Stimulated activated CD8-positive, alpha-beta memory T cell treated with anti-CD3 and anti-CD28 coated beads, Interleukin-4, amount 100 ng/mL, for 1 hour (primary cell): ENCODE measurements at places on chromosomes 2 and 18.

DNA sequence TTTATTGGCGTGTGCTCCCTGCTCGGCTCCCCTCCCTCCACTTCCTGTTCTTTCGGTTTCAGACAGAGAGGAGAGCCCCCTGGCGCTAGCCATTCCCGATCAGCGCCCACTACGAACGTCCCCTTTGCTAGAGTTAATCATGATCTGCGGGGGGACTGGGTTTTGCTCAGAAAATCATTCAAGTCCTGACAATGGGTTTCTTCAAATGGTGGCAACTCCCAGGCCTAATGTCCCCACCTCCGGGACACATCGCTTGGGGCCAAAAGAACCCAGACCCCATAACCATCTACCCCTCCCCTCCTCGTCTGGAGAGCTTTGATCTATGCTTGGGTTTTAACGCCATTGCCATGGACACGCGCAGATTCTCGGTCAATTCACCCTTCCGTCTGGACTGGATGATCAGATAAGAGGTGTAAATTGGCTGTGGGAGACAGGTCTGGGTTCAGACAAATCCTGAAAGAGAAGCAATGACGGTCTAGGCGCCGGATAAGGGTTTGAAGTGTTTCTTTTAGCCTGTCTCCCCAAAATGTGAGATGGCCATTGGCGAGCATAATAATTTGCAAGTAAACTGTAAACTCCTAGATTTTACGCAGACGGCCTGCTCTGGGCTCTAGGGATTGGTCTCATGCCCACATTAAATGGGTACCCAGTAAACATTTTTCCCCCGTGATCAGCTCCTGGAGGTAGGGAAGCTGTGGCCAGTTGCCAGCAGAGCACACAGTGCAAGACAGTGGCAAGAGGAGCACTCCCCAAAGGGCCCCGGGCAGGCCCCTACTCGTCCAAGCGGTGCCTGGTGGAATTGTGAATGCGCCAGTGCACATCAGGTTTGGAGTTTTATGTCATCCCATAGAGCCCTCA is 4.7 kb downstream of the NRP2 start:
- no peak for DNase-seq

DNA sequence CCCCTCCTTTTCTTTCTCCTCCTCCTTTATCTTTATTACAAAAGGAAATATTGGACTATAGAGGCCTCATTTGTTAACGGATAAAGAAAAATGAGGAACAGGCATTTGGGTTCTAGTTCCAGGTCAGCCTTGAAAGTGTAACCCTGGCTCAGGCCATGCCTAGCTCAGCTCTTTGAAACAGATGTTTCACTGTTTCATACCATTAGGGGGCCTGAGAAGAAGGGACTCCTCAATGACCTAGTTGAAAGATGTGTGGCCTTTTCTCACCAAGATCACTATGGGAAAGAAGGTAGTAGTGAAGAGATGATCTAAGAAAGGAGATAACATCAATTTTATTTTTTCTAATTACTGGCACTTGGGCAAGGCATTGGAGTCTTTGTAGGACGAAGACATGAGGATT is 952.7 kb downstream of the SLC4A3 start:
- DNase-seq = no peak

DNA sequence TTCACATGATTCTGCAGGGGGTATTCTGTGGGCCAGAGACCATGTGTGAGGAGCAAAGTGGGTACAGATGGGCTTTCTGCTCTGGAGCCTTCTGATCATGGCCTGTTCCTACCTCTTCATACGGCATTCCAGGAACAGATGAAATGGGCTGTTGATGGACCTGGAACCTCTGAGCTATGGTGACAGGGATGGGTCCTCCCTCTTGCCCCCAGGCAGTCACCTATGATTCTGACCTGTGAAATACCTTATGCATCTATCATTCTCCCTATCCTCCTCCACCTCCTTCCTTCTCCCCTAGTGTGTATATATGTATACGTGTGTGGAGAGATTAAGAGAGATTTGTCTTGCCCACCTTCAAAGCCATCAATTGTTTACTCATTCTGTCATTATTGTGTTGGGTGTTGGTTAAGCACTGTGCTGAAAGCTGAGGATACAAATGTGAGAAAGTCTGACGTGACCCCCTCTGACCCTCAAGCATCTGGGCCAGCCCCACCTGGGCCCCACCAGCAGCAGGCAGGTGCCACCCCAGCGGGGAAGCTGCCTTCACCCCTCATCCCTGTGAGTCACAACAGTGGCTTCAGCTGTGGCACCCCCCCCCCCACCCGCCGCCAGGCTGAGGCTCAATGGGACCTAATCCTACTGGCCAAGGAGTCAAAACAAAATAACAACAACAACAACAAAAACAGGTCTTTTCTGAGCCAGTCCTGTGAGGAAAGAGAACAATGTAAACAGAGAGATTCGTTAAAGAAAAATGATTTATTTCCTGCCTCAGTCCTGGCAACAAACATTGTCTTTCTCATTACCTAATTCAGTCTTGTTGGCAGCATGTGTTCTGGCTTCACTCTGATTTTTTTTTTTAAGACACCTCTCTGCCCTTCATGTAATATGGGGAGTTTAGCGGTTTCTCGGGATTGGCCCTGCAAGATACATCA is 103.8 kb upstream of the CDC42EP3 start:
- DNase-seq = no peak

GRCh38 chr18:75691483-75691882 is 264.0 kb upstream of the SMIM21 start:
- DNase-seq = no peak

DNA sequence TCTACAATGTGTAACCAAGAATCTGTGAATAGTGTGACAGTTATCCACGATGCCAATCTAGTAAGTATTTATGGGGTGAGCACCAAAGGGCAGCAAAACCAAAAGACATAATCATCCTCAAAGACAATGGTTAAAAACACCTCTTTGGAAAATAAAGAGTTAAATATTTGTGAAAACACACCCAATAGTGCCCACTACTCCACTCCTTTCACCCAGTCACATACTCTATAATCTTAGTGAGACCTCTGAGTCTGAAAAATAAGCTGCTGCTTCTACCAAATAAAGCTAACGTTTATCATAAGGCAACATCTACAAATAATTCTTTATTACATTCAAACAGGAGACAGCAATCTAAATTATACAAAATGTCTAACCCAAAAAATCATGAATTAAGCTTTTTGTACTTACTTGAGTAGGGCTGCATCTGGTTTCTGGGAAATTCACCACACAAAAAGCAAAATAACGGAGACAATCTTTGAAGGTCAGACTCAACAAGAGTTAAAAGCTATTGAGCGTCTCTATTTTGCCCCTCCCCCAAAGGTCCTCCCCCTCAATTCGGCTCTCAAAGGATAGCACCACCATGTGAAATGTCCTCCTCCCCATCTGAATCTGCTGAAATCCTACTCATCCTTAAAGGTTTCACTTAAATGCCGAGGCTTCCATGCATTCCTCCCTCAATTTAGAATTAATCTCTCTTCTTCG is 2.0 kb downstream of the RAPH1 start:
- no peak for DNase-seq

GRCh38 chr2:233065954-233066470 is 5.9 kb downstream of the INPP5D start:
- DNase-seq = no peak

DNA sequence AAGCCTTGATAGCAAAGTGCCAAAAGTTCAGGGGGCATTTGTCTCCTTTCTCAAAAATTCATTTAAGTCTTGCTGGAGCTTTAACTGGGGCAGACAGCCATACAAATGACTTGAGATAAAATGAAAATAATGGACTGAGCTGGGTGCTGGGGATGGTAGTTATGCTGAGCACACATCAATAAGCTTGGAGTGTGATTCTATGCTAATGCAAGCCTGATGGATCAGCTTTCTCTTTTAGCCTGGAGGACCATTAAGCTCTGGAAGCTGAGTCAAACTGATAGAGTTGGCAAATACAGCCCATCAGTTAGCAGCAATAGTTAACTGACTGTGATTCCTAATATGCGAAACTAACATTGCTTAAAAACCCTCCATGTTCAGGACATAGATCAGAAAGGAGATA is 98.0 kb downstream of the CAMKMT start:
- no peak for DNase-seq

GRCh38 chr2:217906798-217907197 is 96.0 kb downstream of the TNS1 start:
- DNase-seq = no peak

DNA sequence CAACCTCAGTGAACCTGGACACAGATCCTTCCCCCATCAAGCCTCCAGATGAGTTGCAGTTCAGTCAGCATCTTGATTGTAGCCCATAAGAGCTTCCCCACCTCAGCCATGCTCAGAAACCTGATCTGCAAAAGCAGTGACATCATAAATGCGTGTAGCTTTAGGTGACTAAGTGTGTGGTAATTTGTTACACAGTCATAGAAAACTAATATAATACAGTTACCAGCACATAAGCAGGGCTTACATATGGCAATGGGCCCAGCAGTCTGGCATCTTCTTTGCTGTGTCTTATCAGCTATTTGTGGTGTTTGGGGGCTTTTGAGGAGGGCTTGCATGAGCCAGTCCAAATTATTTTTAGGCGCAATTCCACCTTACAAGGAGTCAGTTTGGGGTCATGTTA is 807.0 kb downstream of the SLC4A3 start:
- DNase-seq = no peak

DNA sequence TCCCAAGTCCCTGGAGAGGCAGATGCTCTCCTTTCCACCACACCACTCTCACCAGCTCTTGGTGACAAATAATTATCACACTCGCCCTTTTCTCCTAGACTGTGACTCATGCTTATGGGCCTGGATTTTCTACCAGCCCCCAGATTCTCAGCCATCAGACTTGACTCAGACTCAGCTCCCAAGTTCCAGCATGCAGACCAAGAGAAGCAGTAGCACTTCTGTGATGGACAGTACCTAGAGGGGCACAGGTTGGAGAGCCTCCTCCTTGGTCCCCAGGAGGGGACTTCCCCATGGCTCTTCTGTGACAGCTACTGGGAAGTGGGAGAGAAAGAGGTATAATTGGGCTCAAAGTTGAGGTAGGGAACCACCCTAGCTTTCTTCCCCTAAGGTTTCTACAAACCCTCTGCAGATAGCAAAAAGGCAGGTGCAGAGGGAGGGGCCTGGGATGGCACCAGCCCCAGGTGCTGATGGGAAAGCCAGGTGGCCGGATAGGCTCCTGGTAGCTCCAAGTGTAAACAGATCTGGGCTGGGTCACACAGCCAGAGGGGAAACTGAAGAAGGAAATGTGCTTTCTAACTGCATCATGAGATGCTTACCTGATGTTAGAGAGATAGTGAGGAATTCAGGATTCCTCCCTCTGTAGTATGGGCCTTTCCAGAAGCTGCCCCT is 4.1 kb downstream of the TCF23 start:
- DNase-seq = no peak

- DNase-seq = no peak
These were observed 15.2 kb downstream of the OTOF start for GRCh38 chr2:26462511-26463243.

- no peak for DNase-seq
These were observed 27.9 kb downstream of the MARCHF4 start for GRCh38 chr2:216344206-216344949.

DNA sequence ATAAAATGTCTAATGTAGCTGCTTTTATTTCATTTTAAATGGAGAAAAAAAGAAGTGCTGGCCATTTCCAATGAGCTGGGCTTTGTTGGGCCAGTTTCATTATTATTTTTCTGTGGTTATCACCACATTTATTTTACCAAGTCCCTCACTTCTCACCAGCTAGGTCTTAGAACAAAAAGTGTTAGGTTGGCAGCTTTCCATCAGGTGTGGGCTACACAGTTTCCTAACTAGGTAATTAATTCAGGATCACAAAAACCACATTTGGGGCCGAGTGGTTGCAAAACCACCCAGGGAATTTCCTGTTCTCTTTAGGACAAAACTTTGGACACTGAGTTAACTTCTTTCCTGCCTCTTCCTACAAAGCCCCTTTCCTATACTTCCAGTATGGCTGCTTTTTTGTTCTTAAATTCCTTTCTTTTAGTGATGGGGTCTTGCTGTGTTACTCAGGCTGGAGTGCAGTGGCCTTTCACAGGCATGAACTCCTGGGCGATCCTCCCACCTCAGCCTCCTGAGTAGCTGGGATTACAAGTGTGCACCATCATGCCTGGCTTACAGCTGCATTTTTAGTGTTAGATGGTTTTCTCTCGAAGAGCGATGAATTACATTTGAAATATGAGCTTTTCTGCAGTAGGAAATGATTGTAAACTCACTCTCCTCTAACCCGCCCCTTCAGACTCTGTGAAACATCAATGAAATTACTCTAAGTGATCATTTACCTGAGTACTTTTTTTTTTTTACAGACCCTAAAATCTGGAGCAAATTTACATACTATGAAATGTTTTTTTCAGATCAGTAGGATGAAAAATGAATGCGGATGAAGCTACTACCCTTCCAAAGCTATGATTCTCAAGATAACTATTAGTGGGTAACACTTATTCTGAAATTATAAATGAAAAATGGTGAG is 2.6 kb upstream of the ZFP36L2 start:
- no peak for DNase-seq

DNA sequence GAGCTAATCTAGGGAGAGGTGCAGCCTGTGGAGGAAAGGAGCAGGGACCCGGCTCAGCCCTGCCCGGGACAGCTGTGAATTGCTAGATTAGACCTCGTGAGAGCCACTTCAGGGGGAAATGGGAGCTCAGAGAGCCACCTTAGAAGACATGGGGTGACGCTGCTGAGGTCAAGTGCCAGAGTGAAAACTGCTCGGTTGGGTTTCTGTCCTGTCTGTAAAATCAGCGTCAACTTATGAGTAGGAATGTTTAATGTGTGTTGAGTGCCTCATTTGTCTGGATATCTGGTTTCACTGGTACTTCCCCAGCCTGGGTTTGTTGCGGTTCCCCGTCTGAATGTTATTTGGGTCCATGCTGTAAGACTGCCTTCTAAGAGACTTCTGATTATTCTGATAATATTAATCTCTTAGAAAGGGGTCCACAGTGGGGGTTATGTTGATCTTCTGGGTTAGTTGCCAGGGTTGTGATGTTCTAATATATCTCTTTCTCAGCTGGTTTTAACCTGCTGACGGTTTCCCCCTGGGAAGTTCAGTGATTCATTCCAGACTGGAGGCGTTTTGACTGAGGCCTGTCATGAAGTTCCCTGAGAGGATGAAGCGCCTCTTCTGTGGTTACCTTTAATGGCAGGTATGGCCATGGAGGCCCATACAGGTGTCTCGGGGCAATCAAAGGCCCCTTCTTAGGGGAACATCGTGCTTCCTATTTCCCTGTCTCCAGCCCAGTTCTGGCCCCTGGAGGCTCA is 175.9 kb downstream of the SH3RF3 start:
- DNase-seq = no peak

- no peak for DNase-seq
These were observed 65.6 kb downstream of the NOL4 start for GRCh38 chr18:34158881-34159690.

GRCh38 chr2:481388-481787 is 193.5 kb upstream of the ALKAL2 start:
- no peak for DNase-seq

GRCh38 chr2:116819355-116819754 is 995.1 kb upstream of the DDX18 start:
- no peak for DNase-seq
